ENCODE measurements at places on chromosomes 3 and 15.
A peak's percentile ranks its signal among the peaks of the same experiment; 100 is the strongest.

DNA sequence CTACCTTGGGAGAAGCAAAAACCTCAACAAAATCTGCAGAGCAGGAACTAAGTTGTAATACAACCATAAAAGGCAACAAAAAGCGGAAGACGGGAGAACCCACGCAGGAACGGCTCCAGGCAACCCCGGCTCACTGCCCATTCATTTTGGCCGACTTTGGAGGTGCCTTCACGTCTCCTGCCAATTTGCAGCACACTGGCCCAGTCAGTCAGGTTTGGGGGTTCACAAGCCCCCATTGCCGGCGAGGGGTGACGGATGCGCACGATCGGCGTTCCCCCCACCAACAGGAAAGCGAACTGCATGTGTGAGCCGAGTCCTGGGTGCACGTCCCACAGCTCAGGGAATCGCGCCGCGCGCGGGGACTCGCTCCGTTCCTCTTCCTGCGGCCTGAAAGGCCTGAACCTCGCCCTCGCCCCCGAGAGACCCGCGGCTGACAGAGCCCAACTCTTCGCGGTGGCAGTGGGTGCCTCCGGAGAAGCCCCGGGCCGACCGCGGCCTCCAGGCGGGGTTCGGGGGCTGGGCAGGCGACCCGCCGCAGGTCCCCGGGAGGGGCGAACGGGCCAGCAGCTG lies 463 bp downstream of the TERC start:
- peak; percentile 86 for DNase-seq

GRCh38 chr3:100682056-100682853 lies 27.0 kb upstream of the TFG start:
- DNase-seq, result no peak

DNA sequence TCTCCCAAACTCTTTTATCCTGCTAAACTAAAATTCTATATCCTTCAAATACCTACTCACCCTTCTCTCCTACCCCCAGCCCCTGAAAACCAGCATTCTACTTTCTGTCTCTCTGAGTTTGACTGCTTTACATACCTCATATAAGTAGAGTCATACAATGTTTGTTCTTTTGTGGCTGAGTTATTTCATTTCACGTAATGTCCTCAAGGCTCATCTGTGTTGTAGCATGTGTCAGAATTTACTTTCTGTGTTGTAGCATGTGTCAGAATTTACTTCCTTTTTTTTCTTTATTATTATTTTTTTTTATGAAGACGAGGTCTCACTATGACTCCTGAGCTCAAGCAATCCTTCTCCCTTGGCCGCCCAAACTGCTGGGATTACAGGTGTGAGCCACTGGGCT lies 20.1 kb downstream of the IFT122 start:
- no peak for DNase-seq

DNA sequence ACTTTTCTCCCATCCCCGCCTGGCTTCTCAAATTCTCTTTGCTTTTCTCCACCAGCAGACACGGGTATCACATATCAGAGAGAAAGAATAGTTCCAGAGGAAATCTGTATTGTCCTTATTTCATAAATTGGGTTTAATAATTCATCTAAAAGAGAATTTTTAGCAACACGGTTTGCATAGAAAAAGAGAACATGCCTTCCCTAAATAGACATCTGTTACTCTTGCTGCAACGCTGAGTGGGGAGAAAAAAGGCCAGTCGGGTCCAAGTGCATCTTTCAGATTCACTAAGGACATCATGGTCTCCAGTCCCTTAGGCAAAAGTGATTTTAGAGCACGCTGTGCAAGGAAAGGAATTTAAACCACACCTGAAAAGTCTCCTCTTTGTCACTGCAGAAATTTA lies 201.3 kb downstream of the ABHD5 start:
- no peak for DNase-seq

- DNase-seq, result no peak
These were observed 5.6 kb downstream of the EIF3J start for GRCh38 chr15:44542596-44542995.

GRCh38 chr3:188358787-188359493 lies 205.0 kb downstream of the LPP start:
- DNase-seq, result peak; percentile 72

- peak; percentile 99 for DNase-seq
These were observed 15.6 kb downstream of the SMAD3 start for GRCh38 chr15:67080900-67081431.

GRCh38 chr3:159169828-159170227 lies 368.0 kb downstream of the MFSD1 start:
- DNase-seq, result no peak

DNA sequence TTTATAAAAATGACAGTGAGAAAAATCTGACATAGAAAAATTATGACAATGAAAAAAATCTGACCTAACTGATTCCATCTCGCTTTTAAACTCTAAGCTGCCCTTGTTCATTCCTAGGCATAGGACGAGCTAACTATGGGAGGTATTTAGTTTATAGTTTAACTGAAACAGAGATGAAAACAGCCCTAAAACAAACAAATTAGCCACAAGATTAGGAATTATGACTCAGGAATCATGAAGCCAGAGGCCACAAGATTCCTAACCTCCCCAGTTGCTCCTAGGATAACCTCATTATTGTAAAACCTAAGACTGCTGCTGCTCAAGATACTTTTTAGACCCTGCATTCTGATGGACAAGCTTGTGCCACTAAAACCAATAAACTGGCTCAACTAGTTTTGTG lies 122.7 kb upstream of the MNS1 start:
- no peak for DNase-seq

GRCh38 chr3:130442284-130442683 lies 74.7 kb upstream of the COL6A6 start:
- no peak for DNase-seq

DNA sequence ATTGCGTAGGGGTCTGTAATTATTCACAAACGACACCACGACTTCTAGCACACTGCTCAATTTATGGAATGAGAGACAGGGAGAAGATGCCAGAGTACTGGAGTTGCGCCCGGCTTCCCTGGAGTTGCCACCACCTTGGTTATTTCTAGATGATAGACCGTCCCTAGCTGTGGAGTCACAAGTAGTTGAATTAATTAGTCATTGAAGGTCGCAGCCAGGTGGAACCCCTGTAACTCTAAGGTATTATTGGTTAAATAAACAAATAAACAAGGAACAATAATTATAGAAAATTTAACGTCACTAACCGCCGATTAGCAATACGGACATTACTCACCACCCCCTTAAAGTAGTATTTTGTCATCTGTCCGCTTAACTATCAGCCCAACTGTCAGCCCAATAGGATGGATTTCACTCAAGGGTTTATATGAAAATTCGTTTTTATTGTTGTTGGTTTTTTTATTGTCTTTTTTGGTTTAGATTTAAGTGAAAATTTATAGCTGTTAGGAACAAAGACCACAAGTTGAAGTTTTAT lies 911 bp upstream of the AZI2 start:
- no peak for DNase-seq

DNA sequence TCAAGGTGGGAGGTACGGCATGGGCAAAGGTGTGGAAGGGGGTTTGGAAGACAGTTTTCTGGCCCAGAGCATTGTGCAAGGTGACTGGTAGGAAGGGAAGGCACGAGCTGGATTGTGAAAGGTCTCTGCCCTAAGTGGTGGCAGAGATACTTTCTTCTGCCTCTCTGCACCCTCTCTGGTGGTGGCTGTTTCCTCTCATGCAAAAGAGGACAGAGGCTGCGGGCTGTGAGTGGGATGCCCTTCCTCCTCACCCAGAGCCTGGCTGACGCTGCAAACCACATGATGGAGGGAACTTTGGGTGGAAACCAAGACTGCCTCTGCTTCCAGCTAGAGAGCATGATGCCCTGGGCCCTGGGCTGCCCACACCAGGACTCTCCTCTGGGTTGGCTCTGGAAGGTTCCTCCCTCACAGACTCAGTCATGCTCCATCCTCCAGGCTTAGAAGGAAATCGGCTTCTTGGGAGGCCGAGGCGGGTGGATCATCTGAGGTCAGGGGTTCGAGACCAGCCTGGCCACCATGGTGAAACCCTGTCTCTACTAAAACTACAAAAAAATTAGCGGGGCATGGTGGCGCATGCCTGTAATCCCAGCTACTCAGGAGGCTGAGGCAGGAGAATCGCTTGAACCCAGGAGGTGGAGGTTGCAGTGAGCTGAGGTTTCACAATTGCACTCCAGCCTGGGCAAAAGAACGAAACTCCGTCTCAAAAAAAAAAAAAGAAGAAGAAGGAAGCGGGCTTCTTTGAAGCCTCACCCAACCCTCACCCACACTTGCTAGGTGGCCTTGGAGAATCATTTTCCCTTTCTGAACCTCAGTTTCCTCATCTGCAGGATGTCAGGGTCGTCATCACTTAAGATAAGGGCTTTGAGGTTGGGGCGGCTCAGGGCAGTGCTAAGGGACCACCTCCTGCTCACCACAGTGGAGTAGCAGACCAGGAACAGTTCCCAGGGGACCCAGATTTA lies 8.3 kb downstream of the PSTPIP1 start:
- DNase-seq, result peak; percentile 29

DNA sequence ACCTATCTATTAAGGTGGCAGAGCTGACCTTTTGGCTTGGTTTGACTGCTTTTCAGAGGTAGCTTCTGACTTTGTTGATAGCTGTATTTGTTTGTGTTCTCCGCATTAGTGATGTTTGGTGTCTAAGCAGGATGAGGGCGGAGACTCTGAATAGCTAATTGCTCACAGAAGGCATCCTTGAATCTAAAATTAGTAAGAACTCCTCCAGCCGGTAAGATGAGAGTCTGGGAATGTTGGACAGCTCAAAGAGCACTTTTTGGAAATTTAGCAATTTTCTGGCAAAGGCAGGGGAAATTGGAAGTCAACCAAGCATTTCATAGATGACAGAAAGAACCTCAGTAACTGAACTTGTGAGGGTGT lies 174.1 kb downstream of the KLHL25 start:
- DNase-seq, result no peak

DNA sequence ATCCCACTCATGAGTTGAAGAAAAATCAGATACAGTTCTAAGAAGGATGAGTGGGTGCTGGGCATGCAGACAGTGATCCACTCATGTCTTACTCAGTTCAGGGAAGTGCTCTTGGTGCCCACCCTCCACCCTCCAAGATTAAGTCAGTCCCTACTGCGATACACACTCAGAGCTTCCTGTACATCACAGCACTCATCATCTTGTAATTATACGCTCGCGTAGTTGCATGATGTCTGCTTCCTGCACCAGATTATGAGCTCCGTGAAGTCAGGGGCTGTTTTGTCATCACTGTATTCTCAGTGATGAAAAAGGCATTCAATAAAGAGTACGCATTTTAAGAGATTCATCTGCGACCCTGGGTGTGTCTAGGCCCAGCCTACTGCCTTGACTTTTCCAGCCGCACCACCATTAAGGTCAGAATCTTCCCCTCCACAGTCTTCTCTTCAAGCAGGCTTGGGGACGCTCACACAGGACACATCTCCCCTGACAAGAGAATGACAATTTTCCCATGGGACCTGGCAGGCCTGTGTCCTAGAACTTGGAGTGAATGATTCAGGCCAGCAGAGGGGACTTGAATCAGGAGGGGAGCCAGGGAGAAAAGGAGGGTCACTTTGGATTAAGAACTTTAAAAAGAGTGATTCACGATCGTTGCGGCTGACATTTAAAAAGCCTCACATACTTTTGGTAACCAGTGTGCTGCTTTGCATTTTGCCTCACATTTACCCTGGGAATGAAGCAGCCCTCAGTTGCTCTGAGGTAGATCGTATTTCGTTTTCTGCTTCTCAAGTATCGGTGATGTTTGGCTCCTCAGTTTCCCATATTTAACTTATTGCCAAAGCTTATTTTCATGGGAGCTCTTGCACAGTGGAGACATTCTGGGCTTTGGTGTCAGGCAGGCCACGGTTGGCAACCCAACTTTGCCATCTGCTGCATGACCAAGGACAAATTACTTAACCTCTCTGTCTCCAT lies 7.9 kb upstream of the PDE8A start:
- no peak for DNase-seq

DNA sequence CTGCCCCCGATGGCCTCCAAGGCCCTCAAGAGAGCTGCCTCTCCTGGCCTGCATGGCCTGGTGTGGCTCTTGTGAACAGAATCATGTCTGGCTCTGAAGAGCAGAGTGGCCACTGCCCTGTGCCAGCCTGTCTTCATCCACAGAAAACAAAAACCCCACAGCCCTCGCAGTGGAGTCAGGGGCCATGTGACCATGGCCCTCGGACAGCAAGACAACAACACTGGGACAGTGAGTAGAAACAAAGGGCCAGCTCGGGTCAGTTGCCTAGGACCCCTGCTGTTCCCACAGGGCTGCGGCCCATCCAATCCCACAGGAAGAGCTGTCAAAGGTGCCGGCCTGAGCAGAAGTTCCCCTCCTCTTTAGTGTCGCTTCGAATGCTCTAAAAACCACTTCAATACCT lies 72.5 kb downstream of the UMPS start:
- DNase-seq, result no peak

DNA sequence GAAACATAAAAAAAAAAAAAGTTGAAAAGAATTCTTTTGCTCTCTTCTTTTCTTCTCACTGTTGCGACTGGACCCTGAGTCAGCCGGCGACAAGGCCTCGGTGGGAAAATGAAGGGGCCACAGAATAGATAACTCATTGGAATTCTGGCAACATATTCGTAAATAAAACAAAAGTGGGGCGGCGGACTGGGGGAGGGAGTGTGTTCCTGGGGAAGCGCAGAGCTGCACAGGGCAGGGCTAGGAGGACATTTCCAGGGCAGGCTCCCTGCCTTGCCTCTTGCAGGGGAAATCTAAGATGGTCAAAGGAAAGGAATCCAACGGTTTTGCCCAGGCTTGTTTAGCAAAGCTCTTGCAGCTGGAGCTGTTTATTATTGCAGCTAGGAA lies 1042.8 kb upstream of the NR2F2 start:
- DNase-seq, result no peak

- DNase-seq, result no peak
These were observed 63.2 kb upstream of the IQSEC1 start for GRCh38 chr3:13136426-13136825.

DNA sequence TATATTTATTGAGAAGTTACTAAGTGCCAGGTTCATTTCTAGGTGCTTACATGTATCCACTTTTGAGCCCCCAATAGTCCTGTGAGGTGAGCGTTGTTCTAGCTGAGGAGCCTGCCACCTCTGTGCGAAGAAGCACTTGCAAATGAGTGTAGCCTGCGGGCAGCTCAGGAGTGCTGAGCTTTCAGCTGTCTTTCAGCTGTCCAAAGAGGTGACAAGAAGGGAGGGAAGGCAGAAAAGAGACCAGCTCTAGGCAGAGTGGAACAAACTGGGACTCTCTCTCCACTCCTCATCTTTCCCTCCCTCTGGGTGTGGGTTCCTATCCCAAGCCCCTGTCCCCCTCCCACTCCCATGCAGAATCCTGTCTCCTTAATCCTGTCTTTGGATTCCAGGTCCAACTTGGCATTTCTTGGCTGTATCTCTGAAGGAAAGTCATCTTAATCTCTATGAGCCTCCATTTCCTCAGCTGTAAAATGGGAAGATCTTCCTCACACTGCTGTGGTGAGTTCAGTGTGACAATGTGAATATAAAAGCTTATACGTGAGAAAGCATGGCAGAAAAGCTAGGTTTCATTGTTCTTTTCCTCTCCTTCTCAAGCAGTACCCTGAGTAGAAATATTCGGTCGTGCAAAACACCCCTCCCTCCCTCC lies 6.7 kb upstream of the SRP14 start:
- no peak for DNase-seq

- no peak for DNase-seq
These were observed 15.8 kb downstream of the SLC9A9 start for GRCh38 chr3:143832433-143832832.
